ENCODE measurements at places on chromosomes 6 and 20.

DNA sequence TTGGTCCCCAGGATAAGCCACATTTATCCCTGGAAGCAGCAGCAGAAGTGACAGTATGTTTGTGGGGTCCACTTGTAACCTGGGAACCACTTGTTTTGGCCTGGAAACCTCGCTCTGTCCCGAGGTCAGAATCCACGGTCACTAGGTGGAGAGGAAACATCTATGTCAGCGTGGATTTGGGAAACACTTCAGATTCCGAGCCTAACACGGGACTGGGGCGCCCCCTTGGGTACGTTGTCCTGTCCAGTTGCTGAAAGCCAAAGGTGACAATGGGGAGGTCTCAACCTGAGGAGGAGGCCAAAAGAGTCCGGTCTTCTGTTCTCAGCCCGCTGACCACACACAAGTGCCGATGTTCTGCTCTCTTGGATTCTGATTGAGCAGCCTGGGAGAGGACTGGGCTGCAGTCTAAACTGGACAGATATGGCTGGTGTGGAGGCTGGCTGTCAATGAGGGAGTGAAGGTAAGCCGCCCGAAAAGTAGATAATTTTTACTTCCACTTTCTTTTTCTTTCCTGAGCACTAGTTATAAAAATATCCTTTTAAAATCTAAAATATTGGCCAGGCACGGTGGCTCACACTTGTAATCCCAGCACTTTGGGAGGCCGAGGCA, 4.9 kb upstream of the ZFP57 start:
- no peak for DNase-seq

DNA sequence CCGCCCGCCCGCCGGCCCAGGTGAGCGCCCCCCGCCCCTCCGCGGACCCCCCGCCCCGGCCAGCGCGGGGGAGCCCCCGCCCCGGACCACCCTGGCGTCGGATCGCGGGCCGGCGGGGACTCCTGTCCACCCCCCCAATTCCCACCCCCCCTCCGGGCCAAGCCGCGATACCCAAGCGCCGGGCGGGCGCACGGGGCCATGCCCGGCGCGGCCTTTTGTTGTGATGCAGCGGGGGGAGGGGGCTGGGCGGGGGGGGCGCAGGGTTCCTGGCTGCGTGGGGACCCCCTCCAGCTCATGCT, 245 bp downstream of the SRC start:
- DNase-seq: no peak

- no peak for DNase-seq
Observed at GRCh38 chr20:40797425-40797824, 108.4 kb upstream of the MAFB start.

DNA sequence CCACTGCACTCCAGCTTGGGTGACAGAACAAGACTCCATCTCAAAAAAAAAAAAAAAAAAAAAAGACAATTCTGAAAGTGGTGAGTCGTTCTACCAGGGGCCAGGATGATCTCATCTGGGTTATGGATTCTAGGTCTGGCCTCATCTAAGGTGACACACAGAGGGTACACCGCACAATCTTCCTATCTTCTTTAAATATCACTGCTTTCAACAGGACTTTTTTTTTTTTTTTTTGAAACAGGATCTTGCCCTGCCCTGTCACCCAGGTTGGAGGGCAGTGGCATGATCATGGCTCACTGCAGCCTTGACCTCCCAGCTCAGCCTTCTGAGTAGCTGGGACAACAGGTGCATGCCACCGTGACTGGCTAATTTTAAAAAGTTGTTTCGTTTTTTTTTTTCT, 67.7 kb downstream of the SLC16A10 start:
- no peak for DNase-seq

GRCh38 chr6:15183979-15184378, 61.9 kb upstream of the JARID2 start:
- no peak for DNase-seq
